ENCODE measurements at places on chromosomes 6 and 20.

- DNase-seq, result no peak
Measured at GRCh38 chr6:86963352-86963751, 26.0 kb downstream of the HTR1E start.

DNA sequence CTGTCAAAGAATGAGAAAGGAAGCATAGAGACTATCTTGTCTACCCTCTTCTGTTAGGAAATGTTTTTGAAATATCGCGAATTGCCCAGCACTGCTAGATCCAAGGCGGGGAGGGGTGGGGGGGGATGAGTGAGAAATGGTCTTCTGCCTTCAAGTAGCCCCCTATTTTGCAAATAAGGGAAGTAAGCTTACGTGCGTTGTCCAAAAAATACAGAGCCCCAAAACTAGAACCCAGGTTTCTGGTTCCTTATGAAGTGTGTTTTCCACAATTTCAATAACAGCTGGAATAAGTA, 923 bp upstream of the ILRUN start:
- DNase-seq, result no peak

DNA sequence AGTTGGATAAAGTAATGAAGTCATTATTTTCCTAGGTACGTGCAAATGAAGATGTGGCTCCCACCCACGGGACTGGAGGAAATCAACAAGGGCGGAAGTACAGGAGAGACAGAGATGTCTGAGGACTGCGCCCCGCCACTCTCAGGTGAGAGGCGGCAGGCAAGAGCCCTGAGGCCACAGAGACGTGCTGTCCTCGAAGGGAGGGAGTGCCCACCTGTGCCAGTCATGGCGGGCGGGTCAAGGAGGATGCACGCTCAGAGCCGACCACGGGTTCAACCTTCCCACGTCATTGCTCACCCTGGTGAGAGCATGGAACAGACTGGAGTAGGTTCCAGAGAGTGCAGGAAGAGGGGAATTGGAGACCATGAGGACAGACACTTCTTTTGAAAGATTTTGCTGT, 12.7 kb downstream of the CST8 start:
- DNase-seq, result no peak

DNA sequence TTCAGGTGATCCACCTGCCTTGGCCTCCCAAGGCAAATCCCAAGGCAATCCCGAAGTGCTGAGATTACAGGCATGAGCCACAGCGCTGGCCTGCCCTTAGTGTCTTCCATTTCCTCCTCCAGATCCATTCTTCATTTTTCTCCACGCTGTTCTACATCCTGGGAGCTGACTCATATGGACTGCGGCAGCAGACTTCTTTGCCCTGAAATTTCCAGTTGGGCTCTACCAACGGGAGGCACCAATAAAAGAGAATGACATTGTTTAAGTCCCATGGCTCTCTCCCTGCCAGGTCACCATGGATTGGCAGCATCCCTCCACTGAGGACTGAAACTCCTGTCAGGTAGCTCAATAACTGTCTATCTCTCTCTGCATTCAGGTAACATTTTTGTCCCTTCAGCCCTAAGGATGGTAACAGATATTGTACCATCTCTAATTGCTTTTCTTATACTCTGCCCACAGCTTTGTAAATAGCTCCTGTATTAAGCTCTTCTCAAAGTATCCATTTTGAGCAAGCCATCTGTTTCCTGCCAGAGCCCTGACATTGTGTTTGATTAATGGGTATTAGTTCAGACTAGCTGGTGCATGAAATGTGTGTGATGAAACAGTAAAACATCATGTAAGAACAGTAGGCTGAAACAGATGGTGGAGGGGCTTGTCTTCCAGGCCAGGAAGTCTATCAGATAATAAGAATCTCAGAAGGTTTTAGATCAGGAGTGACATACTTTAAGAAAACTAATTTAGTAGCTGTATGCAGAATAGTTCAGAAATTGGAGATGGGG, 3.6 kb downstream of the TBCC start:
- DNase-seq, result peak; percentile 61

DNA sequence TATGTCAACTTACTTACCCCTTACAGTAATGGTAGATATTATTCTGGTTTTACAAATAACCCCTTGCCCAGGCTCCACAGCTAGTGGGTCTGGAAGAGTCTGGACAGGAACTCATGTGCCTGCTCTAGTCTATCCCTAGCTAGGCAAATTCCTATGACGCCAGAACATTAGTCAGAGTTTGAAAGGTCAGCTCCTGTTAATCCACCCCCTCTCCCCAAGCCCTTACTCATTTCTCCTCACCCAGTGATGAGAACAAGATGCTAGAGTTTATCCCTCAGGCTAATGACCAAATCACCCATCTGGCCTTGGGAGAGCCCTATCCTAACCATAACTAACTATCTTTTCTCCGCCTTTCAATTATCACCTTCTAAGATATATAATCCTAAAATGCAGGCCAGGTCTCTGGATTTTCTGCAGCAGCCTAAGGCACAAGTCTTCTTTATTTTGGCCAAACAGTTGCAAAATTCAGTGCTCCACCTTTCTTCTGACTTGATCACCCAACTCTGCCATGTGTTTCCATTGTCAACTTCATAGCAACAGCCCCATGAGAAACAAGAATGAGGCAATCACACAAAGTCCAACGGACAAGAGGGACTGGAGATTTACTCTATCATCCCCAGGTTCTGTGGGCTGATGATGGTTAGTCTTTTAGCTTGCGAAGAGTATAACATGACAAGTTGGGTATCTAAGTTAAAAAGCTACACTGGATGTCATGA, 113.3 kb downstream of the TASP1 start:
- DNase-seq, result peak; percentile 97

GRCh38 chr6:154909821-154910220, 85.3 kb upstream of the TIAM2 start:
- no peak for DNase-seq

- no peak for DNase-seq
Measured at GRCh38 chr6:2795956-2796355, 30.8 kb downstream of the WRNIP1 start.

- no peak for DNase-seq
Measured at GRCh38 chr6:166258854-166259276, 49.3 kb downstream of the PRR18 start.

- DNase-seq, result no peak
Measured at GRCh38 chr6:31081872-31082271, 30.5 kb downstream of the C6orf15 start.
